Lung microvascular endothelial cell (primary cell): ENCODE measurements at places on chromosomes 5 and 9.

DNA sequence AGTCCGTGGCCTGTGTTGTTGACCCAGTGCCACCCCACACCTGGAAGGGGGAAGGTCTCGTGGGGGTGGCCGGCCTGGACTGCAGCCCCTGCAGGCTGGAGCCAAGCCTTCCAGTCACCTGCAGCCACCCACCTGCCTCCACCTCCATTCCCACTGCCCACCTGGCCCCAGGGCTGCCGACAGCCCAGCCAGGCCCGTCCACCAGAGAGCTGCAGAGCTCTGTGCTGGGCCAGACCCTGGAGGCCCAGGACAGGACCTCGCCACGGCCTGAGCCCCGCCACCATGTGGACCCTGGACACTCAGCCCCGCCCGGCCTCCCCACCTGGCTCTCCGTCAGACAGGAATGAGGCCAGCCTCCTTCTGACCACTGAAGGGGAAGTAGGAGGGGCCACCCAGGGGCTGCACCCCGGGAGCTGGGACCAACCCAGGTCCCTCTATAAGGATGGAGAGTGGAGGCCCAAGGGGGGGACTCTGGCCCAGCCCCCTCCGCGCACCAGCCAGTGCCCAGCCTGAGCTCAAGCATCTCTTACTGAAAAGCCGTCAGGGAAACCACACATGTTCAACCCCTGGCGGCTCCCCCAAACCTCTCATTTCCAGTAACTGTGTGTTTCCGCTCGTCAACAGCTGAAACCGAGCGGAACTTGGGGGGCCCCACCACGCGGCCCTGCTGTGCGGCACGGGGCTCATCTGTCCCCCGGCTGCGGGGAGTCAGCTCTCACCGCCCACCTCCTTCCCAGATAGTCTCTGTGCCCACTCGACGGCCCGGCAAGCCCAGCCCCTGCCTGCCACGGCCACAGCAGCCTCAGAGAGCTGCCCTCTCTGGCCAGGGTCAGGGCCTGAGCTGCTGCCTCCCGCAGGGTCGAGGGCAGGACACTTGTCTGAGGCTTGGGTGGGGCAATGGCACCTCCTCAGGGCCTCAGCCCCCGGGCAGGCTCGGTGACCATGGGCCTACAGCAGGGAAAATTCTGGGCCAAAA is 12.8 kb downstream of the NOTCH1 start:
- DNase-seq, result no peak

- DNase-seq, result no peak
Observed at GRCh38 chr5:79436821-79437220, 77.1 kb downstream of the HOMER1 start.

GRCh38 chr9:127038531-127038930 is 83.9 kb downstream of the ANGPTL2 start:
- DNase-seq, result no peak

DNA sequence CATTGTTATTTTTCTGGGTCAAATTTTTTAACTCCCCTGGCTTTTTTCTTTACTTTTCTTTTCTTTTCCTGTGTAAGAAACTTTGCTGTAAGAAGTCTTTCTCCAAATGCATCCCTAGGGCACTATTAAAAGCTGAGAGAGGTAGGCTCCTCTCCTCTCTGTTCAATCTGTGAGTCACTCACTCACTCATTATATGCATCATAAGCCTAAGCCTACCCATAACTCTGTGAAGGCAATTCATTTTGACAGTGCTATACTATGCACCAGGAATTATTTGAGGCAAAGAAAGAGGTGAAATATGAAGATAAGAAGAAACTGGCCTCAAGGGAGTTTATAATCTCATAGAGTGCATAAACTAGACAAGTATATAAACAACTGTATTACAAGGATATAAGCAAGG is 67.9 kb upstream of the PRR16 start:
- DNase-seq, result no peak

DNA sequence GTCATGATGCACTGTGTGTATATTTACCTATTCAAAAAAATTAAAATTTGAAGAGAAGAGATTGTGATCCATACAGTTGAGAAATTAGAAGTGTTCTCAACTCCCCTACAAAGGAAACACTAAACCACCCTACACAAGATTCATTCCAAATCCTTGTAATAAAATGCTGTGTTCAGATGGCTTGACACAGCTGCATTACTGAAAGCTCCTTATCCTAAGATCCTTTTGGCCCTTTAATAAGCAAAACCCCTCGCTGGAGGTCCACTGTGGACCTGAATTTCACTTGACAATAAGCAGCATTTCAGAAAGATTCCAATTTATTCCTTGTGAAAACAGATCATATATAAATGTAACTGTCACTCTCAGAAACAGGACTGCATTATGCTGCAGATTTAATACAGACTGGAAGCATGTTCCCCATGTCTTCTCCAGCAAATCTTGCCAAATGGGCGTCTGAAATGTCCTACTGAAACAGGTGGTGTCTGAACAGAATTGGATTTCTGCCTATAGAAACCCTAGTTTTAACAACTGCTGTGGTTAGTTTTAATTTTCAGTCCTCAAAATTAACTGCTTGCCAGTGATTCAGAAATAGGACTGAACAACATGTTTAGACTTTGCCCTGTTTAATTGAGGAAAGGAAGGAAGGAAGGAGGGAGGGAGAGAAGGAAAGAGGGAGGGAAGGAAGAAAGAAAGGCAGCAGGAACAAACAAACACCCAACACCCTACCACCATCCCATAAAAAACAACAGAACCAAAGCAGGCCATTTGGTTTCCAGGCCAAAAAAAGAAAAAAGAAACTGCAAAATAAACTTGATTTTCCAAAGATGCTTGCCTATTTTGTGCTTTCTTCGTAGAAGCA is 179.6 kb downstream of the MLLT3 start:
- no peak for DNase-seq

DNA sequence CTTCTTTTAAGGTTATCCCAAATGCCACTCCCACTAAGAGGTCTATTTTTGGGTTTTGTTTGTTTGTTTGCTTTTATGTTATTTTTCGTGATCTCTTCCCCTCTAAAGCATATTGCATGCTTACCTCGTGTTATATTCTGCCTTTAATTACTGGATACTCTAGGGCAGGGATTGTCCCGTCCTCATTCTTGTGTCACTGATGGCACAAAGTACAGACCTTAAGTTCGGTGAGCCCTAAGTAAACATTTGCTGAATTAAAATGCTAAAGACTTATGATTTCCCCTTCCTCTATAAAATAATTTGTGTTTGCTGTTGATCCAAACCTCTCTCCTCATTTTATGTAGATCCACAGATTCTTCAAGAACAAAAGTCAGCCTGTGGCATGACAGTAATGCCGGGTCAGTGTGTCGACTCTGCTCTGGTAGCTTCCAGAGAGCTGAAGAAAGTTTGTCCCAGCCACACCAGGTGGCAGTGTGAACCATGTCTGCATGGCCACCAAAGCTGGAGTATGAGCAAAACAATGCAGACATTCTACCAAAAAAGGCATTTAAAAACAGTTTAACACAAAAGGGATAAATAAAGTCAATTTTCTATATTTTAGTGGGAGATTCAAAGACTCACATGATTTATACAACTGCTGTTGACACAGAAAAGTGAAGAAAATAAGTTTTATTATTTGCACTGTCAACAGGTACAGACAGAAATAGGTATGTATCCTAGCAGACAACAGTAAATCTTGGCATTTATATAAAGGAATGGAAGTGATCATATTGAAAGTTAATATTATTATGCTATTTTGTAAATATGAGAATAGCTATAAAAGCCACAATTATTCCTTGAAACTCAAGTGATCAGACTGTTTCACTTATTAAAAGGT is 17.9 kb upstream of the POC5 start:
- peak; percentile 63 for DNase-seq

DNA sequence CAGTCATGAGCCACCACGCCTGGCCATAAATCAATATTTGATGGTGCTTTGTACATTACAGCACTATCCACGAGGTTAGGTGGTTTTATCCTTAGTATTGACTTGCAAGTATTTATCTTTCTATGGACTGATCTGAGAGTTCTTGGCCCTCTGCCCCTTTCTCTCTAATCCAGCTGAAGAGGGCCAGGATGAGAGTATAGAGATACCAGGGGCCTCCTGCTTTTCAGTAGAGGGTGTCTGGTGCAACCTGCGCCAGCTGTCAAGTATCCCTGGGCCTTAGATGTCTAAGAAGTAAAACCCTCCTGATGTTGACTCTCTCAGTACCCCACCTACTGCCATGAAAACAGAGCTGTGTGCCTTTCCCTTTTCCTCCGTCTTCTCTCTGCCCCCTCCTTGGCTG is 153.4 kb downstream of the SLIT3 start:
- DNase-seq, result no peak

DNA sequence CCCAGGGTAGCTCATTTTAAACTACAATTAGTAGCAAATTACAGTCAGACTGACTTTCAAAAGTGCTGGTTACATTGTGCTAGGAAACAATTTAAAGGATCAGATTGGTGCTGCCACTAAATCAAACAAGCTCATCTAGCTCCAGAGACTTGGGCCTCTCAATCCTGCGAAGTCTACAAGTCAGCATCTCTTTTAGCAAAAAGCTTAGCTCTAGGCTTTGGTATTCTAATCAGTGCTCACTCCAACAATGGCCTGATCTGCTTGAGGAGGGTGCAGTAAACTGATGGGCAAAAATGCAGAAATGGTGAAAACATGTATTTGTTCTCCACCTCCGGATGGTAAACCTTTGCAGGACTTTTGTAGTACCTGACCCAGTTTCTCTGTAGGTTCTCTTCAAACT is 47.0 kb upstream of the SEMA6A start:
- no peak for DNase-seq

DNA sequence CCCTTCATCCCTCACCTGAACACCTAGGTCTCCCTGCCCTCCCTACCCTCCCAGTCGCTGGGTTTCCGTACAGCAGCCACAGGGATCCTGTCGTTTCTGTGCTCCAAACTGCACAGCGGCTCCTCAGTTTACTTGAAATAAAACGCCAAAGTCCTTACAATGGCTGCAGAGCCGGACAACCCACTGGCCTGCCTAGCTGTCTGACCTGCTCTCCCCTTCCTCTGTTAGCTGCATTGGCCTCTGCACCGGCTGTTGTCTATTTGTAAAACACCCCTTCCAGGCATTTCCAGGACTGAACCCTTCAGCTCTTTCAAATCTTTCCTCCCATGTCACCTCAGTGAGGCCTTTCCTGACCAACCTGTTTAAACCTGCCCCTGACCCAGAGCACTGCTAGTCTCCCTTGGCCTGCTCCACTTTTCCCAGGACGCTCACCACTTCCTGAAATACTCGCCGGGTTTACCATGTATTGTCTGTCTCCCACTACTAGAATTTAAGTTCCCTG is 9.1 kb upstream of the MGAT1 start:
- no peak for DNase-seq

GRCh38 chr5:154284433-154284832 is 93.9 kb downstream of the GALNT10 start:
- DNase-seq, result no peak

DNA sequence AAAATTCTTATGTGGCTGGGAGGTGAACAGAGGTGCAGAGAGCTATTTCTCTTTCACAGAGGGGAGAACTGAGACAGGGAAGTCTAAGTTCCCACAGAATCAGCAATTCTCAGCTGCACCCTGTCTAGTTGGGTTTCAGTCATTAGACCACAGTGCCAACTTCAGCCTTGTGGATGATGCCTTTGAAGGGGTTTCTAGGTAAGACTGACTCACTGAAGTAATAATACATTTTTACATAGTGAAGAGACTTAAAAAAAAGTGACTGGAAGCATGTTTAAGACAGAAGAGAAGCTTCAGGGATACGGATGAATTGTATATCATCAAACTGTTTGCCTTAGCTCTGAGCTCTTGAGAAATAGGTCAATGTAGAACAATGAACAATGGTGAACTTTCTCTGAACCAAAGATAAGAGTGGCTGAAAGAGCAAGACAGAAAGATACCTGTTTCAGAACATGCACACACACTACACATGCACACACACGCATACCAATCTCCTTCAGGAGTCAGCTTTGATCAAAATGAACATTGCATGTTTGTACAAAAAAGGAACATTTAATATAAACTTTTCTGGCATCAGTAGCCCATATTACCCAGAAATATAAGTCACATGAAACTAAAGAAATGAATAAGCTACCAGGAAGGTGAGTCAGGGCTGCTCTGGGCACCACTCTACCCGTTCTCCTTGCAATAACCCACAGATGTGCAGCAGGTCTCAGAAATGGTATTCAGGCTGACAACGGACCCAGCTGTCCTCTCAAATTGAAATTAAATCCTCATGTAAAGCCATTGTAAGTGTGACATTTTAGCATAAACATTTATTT is 12.6 kb upstream of the FYB1 start:
- DNase-seq, result peak; percentile 65

DNA sequence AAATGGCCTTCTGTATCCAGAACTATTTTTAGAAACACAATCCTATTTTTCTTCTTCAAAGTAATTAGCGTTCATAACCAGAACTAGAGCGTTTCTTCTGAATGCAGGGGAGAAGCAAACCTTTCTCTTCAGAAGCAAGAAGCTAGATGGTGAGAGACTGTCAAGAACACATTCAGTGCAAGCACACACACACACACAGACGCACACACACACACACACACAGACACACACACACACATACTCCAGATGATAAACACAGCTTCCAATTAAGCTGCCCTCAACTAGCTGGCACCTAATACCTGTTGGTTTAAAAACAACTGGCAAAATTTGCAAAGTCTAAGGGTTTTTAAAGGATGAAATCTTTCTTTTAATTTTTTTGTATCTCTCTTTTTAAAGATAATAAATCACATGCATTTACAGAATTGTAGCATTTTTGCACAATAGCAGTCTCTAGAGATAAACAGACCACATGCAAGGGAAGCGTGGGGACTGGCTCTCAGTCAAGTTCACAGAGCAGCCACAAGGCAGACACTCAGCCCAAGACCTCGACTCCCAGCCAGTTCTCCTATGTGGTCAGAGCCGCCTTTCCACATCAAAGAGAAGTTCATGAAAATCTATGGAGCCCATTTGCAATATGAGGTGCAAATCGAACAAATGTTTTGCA is 138.5 kb downstream of the TTLL11 start:
- no peak for DNase-seq

DNA sequence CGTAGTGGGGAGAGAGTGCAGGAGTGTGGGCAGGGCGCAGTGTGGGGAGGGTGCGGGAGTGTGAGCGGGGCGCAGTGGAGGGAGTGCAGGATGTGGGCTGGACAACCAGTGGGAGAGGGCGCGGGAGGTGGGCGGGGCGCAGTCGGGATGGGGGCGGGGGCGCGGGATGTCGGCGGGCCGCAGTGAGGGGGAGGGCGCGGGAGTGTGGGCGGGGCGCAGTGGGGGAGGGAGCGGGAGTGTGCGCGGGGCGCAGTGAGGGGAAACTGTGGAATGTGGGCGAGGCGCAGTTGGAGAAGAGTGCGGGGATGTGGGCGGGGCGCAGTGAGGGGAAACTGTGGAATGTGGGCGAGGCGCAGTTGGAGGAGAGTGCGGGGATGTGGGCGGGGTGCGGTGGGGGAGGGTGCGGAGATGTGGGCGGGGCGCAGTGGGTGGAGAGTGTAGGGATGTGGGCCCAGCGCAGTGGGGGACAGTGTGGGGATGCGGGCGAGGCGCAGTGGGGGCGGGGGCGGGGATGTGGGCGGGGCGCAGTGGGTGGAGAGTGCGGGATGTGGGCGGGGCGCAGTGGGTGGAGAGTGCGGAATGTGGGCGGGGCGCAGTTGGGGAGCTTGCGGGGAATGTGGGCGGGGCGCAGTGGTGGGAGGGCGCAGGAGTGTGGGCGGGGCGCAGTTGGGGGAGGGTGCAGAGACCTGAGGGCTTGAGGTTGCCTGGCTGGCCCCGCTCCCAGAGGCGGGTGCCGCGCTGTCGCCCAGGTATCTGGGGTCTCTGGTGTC is at the start of gene NXNL2:
TSS of gene NXNL2 (plus strand) at position 723 of the 770 bp plus-strand sequence. CDS start 257 bp downstream, outside the sequence.
- peak; percentile 94 for DNase-seq
